ENCODE measurements at places on chromosomes 2 and 18.

DNA sequence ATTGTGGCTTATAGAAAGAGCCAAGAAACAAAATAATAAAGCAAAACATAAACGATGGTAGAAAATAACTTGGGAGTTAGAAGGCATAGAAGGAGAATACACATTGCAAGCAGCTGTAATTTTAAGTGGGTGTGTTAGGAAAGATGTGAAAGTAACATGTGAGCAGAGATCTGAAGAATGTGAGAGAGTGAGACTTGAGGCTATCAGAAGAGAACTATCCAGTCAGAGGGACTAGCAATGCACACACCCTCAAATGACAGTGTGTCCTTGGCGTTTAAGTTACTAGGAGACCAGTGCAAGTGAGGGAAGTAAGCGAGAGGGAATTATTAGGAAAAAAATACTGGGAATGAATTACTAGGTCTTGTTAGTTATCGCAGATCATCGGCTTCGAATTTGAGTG, 304.9 kb downstream of the DSEL start:
- DNase-seq: no peak

DNA sequence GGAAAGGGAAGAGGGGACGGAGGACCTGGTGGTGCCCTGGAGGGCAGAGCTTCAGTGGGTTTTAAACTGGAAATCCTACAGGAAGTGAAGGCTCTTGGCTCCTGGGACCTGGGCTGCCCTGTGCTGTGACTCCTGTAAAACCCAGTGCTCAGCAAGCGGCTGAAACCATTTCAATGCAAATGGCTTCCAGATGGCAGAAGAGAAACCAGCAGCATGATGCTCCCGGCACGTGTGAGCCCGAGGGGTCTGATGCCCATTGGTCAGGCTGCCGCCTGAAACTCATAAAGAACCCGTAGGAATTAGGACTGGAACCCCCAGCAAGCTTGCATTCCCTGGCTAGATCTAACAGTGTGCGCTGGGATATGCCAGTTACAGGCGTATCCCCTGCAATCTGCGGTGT, 109.2 kb upstream of the THOC1 start:
- no peak for DNase-seq

GRCh38 chr2:9053534-9053931, 50.0 kb upstream of the MBOAT2 start:
- DNase-seq: no peak

DNA sequence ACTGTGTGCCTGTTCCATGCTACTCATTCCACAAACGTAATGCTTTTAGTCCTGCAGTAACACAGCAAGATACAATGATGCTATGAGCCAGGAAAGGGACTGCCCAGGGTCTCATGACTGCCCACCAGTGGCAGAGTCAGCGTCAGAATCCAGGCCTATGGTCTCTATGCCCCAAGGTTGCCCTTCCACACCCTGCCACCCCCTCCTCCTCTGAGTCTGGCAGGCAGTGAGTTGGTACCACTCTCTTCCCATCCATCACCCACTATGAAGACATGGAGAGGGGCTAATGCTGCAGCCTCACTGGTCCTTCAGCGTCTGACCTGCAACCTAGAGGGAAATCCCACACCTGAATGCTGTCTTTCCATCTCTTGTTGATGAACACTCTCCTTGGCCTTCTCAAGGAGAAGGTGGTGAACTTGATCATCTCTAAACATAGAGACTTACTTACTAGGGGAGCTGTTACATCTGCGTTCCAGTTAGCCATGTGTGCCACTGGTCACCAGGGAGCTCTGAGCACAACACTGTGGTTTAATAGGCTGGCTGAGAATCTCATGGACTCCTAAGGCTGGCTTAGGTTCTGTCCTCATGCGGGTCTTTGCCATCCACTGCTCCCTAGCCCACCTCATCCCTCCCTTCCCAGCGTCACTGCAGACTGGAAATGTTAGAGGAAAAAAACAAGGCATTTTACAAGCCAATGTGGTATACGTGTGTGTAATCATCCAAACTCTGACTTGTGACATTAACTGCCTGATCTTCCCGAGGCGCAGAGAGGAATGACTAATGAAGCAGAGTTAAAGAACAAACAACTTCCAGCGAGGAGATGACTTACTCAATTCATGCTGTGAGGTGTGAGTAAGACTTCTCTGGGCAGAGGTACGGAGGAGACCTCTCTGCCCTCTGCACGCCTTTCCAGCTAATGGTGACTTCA, 28.8 kb downstream of the STEAP3 start:
- DNase-seq: no peak

DNA sequence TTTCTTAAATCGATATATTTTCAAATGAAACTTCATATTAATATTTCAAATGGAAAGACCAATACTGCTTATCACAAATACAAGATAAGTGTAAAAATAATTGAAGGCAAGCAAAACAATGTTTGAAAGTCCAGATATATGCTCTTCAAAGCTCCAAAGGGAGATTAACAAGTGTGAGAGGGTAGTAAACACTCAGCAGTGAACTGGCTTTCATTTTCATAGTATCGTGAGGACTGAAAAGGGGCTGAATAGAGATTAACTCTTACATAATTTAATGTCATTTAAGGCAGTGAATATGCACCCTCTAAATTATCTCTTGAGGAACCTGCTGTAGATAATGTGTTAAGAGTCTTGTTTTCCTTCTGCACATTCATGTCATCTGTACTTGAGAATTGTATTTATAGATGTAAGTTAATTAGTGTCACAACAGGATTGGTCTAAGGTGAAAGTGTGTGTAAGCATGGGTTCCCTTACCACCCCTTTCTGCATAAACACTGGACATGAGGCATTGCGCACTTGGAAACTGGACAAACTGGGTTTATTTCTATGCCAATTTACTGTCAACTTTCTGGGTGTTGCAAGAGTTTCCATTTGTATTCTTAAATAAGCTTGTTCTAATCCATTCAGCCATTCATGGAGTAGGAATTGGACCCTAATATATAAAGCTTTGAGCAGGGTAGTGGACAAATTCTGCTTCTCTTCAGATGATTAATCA, 76.7 kb upstream of the SESTD1 start:
- DNase-seq: no peak

All from T-helper 2 cell treated with Interferon-gamma antibody and Interleukin-4, amounts not matched to agents 5 μg/mL and 100 μg/mL, for 36 hours (primary cell).